ENCODE measurements at places on chromosomes 2 and 18.

GRCh38 chr18:75169411-75169810, 39.5 kb downstream of the PTGR3 start:
- DNase-seq, result no peak

DNA sequence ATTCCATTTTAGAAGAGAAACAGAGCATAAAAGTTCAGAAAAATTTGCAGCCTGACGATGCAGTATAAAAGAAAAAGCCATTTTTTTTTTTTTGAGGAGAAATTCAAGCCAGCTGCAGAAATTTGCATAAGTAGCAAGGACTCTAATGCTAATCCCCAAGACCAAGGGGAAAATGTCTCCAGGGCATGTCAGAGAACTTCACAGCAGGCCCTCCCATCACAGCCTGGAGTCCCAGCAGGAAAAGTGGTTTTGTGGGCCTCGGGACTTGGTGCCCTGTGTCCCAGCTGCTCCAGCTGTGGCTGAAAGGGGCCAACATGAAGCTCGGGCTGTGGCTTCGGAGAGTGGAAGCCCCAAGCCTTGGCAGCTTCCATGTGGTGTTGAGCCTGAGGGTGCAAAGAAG, 325.3 kb upstream of the HNMT start:
- DNase-seq, result no peak

DNA sequence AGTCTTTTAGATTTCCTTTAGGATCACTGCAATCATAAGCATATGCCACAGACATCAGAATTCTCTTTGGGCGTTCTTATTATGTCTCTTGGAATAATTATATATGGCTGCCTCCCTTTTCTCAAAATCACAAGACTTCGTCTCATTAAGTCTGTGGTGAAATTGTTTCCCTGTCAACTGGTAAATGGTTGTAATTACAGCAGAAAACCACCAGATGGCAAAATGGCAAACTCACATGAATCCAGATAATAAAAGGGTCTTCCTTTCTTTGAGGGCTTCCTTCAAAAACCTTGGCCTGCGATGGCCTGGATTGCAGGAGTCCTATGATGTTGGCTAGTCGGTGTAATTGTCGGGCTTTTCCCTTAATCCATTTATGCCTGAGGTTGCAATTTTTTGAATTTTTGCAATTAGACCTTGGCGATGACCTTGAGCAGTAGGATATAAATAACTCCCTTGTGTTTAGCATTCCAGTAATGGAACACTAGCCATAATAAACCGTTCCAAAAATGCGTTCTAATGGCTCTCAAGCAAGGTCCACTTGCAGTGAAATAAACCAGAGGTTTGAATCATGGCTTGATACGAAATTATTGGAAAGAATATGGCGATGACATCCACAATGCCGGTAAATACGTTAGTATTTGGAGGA, 656.4 kb downstream of the MBD2 start:
- no peak for DNase-seq

GRCh38 chr18:46630160-46630559, 26.9 kb downstream of the LOXHD1 start:
- DNase-seq, result no peak

- no peak for DNase-seq
Observed at GRCh38 chr2:50719837-50720696, 311.9 kb downstream of the NRXN1 start.

DNA sequence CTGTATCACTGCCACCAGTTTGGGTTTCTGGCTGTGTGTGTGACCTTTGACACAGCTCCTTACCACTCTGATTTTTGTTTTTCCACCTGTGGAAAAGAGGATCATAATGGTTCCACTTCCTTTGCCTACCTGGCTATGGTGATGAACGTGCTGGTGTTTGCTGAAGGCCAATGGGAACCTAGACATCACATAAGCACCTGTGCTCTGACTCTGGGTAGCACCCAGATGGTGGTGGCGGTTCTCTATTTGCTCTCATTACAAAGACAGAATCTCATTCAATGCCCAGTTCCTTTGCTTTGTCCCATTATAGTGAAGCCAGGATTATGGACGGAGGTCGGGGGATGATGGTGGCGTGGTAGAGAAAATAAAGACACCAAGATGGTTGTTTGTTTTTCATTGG, 121.2 kb upstream of the GATA6 start:
- no peak for DNase-seq

- DNase-seq, result no peak
Observed at GRCh38 chr2:236754271-236754944, 184.8 kb downstream of the ACKR3 start.

DNA sequence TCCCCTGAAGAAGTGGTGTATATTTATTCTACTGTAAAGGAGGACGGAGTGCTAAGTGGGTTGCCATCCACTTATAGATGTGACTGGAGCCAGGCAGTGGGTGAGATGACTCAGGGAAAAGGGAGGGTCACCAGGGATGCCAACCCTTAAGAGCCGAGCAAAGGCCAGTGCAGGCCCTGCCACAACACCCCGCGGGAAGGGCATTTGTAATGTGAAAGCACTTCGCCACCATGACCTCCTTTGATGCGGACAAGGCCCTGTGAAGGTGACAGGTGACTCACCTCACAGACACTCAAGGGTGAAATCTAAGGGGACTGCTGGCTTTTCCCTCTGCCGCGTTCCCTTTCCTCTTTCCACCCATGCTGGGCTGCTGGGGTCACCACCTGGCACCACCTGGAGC, 50.2 kb upstream of the MRPL33 start:
- no peak for DNase-seq

GRCh38 chr2:218021536-218022071, 18.8 kb upstream of the TNS1 start:
- no peak for DNase-seq

- no peak for DNase-seq
Observed at GRCh38 chr2:61493523-61493942, 22.6 kb upstream of the USP34 start.

DNA sequence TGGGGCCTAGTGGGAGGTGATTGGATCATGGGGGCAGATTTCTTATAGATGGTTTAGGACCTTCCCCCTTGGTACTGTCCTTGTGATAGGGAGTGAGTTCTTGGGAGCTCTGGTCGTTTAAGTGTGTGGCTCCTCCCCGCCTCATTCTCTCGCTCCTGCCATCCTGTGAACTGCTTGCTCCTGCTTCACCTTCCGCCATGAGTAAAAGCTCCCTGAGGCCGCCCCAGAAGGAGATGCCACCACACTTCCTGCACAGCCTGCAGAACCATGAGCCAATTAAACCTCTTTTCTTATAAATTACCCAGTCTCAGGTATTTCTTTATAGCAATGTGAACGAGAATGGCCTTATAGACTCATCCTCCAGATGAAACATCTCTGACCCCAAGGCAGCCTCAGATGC, 101.5 kb downstream of the KCNF1 start:
- no peak for DNase-seq

GRCh38 chr18:76430636-76431035, 64.4 kb downstream of the ZNF516 start:
- no peak for DNase-seq

DNA sequence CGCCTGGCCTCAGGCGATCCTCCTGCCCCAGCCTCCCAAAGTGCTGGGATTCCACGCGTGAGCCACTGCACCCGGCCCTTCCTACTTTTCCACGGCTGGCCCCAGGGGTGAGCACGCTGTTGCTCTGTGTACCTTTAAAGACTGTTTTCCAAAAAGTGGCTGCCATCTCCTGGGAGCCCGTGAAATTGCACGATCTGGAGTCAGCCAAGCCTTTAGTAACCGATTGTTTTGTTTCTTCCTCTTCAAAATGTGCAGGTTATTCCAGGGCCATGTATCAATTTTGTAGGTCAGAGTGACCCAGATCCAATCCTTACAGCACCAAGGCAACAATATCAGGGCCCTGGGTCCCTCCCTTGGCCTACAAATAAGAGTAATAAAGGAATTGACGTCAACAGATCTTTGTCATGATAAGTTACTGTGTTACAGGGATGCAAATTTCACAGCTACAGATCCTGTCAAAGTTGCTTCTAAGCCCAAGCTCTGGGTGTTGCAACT, 135.6 kb upstream of the ZNF236 start:
- DNase-seq, result peak; percentile 24

GRCh38 chr18:64974391-64975125, 776.3 kb upstream of the CDH7 start:
- no peak for DNase-seq

DNA sequence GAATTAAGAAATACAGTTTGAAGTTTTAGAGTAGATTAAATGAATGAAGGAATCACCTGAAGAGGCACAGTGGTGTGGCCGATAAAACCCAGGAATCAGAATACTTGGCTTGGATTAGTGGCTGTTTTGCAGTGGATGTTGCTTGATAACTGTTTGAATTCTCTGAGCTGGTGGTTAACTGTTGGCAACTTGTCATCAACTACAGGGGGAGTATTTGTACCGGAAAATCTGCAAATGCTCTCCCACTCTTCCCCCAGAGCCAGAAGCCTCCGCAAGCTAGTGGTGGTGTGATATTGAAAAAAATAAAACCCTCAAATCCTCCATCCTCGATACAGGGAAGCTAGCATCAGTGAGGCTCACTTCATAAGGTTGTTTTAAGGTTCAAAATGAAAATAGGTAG, 326.7 kb downstream of the DPP10 start:
- DNase-seq, result no peak

GRCh38 chr2:47950340-47951301, 44.3 kb upstream of the FBXO11 start:
- no peak for DNase-seq

DNA sequence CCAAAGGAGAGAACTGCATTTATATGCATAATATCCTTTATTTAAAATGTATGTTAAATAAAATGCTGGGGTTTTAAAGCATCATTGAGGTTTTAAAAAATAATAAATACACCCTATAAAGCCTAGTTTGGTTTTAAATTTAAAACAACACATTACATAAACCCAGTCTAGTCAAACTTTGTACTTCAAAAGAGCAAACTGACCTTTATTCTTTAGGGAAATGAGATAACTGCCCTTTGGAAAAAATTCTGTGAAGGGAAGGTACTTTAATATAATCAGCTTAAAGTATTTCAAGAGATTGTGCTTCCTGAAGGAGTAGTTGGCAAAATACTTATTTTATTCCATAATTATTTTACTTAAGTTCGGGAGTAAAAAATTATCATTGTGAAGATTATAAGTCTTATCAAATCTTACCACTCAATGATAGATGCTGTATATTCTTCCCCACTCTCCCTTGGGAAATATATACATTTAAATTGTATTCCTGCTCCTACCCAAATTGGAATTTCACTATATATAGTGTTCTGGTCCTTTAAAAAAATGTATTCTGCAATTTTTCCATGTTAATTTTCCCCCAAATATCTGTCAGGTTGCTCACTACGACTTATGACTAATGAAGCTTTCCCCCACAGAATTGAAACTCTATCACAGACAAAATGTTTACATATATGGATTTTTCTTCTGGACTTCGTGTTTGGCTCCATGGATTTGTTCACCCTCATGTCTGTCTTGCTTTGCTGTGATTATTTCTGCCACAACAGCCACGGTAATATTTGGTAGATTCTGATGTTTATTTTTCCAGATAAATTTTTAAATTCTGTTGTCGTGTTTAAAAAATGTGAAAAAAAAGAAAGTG, 42.1 kb downstream of the ZC3H6 start:
- DNase-seq, result no peak

- no peak for DNase-seq
Observed at GRCh38 chr2:15163326-15163725, 397.8 kb downstream of the NBAS start.

- no peak for DNase-seq
Observed at GRCh38 chr2:211599146-211599545, 939.5 kb downstream of the ERBB4 start.

- DNase-seq, result no peak
Observed at GRCh38 chr18:63477968-63478367, 1.2 kb downstream of the SERPINB5 start.

- no peak for DNase-seq
Observed at GRCh38 chr2:206555721-206556120, 86.6 kb upstream of the FAM237A start.

GRCh38 chr18:39464006-39464405, 1898.4 kb upstream of the CELF4 start:
- no peak for DNase-seq

- no peak for DNase-seq
Observed at GRCh38 chr2:102245266-102246151, 58.7 kb downstream of the IL1RL2 start.

DNA sequence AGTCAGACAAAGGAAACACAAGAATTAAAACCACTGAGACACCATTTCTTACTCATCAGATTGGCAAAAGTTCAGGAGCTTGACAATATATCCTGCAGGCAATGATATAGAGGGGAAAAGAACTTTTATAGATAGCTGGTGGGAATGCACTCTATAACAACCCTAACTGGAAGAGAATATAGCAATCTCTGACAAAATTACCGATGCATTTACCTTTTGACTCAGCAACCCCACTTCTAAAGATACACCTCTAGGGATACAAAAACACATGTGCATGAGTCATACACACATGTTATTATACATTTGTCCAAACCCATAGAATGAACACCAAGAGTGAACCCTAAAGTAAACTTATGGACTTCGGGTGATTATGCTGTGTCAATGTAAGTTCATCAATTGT, 79.4 kb upstream of the SRD5A2 start:
- no peak for DNase-seq
